Fibroblast of skin of abdomen (primary cell): ENCODE measurements at places on chromosomes 3 and 15.

GRCh38 chr3:186097663-186098451 is 11.0 kb downstream of the ETV5 start:
- DNase-seq = peak; percentile 84

DNA sequence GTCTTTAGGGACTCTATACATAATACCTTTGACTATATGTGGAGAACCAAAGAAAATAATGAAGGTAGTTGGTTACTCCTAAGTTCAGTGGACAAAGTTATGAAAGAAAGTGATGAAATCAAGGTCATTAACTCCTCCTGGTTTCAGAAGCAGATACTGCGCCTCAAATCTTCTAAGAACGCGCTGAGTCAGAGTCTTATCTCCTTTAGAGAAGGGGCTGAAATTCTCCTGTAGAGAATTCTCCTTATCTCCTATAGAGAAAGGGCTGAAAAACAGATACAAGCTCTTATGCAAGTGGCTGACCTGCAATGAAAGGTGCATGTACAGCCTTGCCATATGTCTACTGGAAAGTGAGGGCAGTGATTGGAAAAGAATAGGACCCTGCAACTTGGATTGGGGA is 824.2 kb downstream of the NSUN3 start:
- DNase-seq = no peak

DNA sequence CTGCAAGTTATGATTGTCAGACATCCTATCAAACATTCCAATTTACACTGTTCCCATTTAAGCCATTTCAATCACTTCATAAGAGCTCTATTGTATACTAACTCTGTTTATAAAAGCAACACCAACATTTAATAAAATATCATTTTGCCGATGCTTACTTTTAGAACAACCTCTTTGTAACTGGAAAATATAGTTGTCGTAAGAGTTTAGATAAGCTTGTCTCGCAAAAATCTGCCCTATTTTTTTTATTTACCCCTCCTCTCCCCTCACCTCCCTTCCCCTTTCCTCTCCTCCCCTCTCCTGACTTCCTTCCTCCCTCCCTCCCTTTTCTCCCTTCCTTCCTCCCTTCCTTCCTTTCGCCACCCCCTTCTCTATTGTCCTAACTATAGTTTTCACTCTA is 105.7 kb upstream of the PEX5L start:
- no peak for DNase-seq

DNA sequence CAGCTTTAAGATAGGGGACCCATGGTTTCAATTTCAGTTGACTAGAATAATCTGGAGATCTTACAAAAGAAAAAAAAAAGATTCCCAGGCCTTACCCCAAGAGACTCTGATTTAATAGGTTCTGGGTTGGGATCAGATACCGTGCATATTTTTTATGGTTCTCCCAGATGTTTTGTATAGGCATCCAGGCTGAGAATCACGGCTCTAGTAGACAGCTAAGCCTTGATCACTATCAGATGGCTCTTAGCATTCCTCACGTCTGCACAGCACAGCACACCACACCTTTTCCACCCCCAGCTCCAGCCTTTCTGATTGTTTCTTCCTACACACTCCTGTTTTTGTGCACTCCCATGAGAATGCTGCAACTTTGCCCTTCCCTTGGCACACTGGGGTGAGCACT is 40.8 kb downstream of the TMEM45A start:
- DNase-seq = peak; percentile 89

- DNase-seq = no peak
These were observed 3.0 kb upstream of the CD80 start for GRCh38 chr3:119562307-119562961.

GRCh38 chr3:14471690-14472089 is 68.5 kb downstream of the GRIP2 start:
- DNase-seq = no peak

GRCh38 chr3:175287361-175287963 is 428.3 kb downstream of the NAALADL2 start:
- no peak for DNase-seq

GRCh38 chr3:48837163-48837562 is 10.5 kb downstream of the PRKAR2A start:
- DNase-seq = no peak

GRCh38 chr15:40471808-40472150 is 995 bp downstream of the CHST14 start:
- DNase-seq = peak; percentile 14

DNA sequence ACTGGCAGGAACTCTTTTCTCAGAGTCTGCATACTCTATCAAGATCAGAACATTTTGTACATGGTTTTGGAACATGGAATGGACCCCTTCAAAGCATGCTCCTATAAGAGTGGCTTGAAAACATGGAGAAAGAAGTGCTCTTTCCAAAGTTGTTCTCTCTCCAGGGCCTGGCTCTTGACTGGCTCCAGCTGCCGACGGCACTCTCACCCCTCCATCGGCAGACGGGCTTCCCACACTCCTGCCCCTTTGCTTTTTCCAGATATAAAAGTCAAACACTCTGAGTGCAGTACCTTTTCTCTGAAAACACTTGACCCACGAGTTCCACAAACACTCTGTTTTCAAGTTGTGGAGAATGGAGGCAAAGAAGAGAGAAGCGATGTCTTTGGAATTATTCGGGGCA is 72.5 kb upstream of the ONECUT1 start:
- DNase-seq = no peak

DNA sequence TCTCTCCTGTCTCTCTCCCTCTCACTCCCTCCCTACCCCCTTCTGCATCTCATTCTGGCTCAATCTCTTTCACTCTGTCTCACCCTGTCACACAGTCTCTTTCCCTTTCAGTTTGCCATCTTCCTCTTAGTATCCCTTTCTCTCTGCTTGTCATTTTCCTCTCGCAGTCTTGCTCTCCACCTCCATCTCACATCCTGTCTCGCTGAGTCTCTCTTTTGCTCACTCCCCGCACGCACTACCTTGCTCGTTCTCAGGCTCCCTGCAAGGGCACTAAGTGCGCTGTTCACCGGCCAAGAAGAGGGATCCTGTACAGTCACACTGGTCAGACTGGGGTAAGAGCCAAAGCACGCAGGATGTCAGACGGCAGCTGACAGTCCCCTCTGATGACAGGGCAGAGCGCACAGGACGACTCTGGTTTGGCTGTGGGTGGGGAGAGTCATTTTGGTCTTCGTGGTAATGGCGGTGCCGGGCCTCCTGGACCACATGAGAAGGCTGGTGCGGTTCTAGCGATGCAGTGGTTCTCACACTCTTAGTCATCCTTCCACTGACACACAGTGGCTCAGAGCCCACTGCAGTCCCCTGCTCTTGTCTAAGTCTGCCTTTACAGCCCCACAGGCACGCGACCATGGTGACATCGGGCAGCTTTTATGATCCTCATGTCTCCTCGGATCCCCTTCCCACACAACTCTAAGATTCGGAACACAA is 356.8 kb downstream of the FOXP1 start:
- peak; percentile 37 for DNase-seq

- DNase-seq = no peak
These were observed 86.5 kb upstream of the PRR20G start for GRCh38 chr3:127374086-127375010.

DNA sequence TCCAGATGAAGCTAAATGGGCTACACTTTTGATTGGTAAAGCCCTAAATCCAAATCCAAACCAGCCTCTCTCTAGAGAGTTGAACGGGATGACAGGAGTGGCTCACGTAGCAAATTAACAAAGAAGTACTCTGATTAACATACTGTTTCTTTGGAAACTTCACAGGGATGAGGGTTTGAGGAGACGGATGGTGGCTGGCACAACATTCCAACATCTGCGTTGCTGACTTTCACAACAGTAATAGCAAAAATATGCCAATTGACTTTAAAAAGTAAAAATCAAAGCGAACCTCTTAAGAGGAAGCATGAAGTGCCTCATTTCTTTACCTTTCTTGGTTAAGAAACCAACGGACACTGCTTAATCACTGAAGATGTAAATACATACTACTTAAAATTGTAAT is 181.4 kb downstream of the TBL1XR1 start:
- peak; percentile 18 for DNase-seq

DNA sequence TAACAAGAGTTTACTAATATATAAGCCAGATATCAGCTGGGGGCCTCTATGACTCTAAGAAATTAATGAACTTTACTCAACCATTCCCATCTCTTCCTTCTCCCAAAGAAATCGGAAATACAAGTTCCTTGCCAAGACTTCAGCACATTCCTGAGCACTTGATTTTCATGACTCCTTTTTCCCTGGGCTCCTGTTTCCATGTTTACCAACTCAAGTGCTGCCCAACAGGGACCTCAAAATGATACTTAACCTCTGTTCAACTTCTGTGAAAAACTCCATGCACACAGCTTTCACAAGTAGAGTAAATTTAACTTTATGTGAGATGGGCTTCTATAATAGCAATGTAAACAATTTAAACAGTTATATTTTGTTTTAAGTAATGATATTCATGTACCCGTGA is 315.8 kb upstream of the CDIN1 start:
- DNase-seq = no peak

DNA sequence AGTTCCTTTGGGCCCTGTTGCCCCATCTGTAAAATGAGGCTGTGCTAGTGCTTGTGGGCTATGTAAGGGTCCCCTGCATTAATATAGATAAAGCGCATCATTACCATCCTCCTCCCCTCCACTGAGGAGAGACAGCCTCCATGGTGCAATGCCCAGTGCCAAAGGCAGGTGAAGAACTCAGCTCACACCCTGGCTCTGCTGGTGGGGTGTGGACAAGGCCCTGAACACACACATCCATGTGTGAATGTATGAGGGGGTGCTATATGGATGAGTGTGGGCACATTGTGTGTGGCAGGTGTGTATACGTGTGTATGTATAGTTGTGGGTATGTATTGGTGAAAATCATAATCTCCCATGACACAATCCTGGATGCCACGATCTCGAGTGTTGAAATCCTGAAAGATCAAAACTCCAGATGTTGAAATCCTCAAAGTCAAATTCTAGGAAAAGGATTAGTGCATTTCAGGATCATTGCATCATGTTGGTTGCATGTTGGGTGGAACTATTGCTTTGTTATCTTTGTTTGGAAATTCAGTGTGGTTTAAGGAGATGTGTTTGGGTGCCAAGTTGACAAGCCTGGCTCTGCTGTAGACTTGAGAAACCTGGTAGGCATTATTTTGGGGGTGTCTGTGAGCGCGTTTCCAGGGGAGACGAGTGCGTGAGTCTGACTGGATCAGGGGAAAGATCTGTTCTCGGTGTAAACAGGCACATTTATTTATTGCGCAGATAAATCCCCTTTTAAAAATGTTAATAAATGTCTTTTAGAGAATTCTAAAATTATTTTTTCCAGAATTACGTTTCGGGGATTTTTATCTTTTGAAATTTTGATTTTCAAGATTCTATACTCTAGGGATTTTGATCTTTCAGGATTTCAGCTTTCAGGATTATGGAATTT is 42.0 kb upstream of the SEC61A1 start:
- peak; percentile 71 for DNase-seq

- no peak for DNase-seq
These were observed 30.5 kb upstream of the PRSS50 start for GRCh38 chr3:46748170-46748569.

- DNase-seq = no peak
These were observed 309.9 kb upstream of the RASGRP1 start for GRCh38 chr15:38874464-38874863.

GRCh38 chr3:48695393-48695753 is 9.7 kb upstream of the NCKIPSD start:
- no peak for DNase-seq

DNA sequence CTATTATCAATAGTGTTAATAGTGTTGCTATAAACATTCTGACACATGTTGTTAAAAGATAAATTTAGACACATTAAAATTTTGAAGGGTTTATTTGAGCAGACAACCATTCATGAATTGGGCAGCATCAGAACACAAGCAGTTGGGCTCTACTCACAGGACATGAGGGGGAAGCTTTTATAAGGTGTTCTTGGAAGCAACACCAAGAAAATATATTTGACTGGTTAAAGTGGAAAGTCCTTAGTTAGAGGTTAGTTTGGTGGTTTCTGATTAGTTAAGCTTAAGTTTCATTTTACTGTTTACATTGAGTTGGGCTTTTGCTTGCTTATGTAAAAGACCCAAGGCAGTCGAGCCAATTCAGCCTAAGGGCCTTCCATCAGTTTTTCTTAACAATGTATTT is 220.7 kb downstream of the CD47 start:
- DNase-seq = no peak

GRCh38 chr3:125585595-125586223 is 9.6 kb downstream of the OSBPL11 start:
- DNase-seq = peak; percentile 73

DNA sequence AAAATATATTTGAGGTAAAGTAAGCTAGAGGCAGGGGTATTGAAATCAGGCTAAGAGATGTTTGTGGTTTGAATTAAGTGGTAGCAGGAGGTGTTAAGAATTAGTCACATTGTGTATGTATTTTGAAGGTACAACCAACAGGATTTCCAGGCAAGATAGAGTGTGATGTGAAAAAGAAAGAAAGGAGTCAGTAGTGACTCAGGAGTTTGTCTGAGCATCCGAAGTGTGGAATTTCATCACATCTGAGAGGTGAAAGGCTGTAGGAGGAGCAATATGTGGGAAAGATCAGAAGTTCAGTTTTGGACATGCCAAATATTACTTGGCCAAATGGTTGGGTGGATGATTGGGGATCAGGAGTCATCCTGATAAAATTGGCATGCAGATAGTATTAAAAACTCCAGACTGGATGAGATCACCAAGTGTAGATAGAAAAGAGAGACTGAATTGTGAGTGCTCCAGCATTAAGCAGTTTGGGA is 32.1 kb upstream of the EBLN2 start:
- peak; percentile 87 for DNase-seq

GRCh38 chr3:36698314-36698713 is 66.0 kb downstream of the DCLK3 start:
- no peak for DNase-seq

DNA sequence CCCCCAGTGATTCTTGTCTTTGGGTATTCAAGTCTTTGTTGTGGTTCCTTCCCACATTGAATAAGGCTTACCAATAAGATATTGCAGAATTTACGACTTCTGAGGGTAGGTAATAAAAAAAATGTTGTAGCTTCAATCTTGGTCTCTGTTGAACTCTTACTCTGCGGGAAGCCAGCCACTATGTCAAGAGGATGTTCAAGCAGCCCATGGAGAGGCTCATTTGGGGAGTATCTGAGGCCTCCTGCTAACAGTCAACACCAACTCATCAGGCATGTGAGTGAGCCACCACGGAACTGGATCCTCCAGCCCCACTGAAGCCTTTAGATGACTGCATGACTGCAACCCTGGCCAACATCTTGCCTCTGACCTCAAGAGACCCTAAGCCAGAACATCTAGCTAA is 3.2 kb upstream of the TBC1D23 start:
- peak; percentile 89 for DNase-seq

GRCh38 chr3:112012205-112012992 is 13.7 kb downstream of the TAGLN3 start:
- peak; percentile 22 for DNase-seq

DNA sequence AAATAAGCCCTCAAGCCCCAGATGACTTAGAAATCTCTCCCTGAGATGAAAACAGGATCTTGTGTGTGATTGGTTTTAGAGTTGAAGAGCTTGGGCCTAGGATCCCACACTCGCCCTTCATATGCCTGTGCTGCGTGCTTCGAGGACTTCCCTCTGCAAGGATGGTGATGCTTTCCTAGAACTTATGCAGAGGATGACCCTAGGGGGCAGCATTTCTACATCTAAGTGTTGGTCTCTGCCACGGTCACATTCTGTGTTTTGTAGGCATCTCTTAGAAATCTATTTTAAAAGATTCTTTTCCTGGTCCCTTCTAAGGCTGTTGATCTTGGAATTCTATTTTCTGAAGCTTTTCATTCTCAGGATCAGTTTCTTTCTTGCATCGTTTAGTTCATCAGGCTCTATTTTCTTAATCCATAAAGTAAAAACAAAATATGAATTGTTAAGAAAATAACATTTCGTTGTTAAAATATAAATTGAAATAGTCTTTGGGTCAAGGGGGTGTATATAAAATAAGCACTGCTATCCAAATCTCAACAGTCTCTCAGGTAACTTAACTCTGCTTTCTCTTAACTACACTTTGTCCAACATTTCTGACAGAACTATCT is 45.7 kb downstream of the WDR76 start:
- DNase-seq = peak; percentile 73
